ENCODE measurements at places on chromosomes 6 and 20.
A peak's percentile ranks its signal among the peaks of the same experiment; 100 is the strongest.

- DNase-seq, result no peak
Observed at GRCh38 chr6:105430685-105431084, 27.8 kb upstream of the PREP start.

DNA sequence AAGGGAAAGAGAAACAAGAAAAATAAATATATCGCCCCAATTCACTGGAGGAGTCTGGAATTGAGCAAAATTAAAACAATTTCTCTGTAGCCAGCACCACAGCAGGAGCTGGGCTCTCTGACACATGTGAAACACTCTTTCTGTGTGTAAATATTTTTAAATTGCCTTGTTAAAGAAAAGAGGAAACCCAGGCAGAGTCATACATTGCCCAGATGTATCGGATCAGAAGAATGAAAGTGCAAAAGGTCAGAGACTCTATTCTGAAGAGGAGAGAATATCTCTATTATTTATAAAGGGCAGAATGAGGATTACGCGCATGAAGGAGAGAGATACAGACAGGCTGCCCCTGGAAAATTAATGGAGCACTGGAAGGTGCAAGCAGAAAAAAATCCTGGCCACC, 127.0 kb upstream of the MAN1A1 start:
- DNase-seq, result no peak

DNA sequence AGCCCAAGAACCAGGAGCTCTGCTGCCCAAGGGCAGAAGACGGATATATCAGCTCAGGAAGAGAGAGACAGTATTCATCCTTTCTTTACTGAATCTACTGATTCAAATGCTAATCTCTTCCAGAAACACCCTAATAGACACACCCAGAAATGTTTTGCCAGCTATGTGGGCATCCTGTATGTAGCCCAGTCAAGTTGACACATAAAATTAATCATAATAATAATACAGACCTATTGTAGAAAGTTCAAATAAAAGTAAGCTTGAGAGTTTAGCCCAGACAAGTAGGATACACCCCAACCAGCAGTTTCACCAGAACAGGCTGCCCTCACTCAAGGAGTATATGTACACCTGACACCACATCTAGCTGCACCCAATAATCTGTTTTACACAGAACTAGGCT, 73.9 kb upstream of the VGLL2 start:
- no peak for DNase-seq

DNA sequence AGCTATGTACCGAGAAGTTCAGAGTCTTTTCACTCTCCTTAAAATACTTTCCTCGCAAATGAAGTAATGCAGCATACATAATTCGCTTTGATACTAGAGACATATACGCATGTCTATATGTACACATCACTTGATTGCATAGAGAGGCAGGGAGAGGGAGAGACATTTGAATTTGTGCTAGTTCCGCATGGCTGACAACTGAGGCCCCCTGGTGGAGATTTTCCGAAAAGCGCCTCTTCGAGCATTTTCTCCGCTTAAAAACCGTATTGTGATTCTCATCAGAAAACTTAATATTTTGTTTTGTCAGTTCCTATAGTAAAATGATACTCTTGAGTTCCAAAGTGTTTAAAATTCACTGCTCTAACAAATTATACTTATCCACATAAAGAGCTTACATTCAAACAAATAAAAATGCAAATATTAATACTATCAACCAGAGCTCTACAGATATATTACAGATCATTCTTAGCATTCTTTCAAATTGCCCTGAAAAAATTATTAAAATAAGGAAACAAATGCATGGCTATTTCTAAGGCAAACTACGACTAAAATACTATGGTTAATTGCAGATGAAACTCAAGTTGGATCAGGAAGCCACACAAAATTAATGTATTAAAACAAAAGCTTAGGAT, 637 bp downstream of the MYLK4 start:
- peak; percentile 33 for DNase-seq

DNA sequence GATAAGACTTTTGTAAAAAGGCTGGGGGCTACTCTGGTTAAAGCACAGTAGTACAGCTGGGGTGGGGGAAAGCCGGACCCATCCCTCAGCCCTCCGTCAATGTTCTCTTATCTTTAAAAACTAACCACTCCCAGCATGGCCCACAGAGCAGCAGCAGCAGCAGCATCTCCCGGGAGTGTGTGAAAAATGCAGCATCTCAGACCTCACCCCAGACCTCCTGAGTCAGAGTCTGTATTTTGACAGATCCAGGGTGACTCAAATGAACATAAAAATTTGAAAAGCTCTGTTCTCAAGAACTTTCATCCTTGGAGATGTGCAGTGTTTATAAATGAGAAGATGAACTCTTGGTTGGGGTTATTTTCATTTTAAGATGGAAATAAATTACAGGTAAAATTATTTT, 277.7 kb upstream of the ECI2 start:
- no peak for DNase-seq

DNA sequence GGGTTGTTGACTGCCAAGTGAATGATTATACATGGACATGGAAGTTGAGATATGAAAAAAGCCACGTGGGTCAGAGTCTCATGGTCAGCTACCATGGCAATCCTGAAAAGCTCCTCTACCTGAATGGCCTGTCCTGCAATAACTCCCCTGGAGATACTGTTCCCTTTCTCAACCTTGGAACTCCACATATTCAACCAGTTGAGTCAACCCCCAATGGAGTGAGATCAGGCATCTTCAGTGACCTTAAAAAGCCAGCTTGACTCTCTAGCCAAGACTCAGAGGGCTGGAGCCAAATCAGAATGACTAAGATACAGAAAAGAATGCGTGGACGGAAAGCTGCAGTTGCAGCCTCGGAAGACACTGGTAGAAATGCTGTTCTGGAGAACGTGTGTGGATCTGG, 341.3 kb downstream of the FOXA2 start:
- DNase-seq, result no peak

GRCh38 chr6:34059136-34059731, 86.7 kb downstream of the GRM4 start:
- DNase-seq, result no peak

GRCh38 chr20:21682521-21682954, 22.9 kb upstream of the PAX1 start:
- no peak for DNase-seq

DNA sequence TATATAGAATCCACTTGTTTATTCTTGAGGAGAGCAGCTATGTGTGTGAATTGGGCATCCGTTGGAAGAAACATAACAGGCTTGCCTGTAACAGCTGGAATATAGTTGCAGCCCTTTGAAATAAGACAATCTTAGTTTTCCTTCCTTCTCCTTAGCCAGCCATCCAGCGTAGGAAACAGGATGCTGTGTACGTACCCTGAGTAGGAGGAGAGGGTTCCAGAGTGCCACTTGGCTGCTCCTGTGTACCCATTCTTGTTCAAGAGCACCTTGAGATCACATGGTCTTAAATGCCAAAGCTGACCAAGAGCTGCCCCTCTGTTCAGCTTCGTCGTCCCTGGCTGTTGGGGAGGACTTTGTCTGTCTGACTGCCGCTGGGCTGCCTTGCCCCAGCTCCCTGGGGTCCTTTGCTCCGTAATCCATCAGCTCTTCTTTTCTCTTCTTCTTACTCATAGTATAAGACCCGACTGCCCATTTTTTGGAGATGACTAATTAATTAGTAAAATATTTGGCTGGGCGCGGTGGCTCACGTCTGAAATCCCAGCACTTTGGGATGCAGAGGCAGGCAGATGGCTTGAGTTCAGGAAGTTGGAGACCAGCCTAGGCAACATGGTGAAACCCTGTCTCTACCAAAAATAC, 49.0 kb downstream of the RREB1 start:
- no peak for DNase-seq

GRCh38 chr6:39266375-39266774, 37.1 kb upstream of the KCNK5 start:
- DNase-seq, result no peak

GRCh38 chr6:142735204-142735603, 209.8 kb downstream of the HIVEP2 start:
- peak; percentile 25 for DNase-seq

DNA sequence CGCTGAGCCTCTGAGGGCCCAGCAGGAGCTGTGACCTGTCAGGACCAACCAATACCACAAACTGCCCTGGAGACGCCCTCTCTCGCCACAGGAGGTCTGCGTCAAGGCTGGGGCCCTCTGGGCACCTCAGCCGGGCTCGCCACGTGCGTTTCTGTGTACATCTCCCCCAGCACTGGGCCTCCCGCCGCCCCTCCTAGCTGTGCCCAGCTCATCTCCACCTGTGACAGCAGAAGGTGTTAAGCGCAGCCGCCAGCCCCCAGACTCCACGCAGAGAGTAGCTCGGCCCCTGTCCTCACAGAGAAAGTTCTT, 91.4 kb downstream of the TAF4 start:
- DNase-seq, result no peak

GRCh38 chr6:62891065-62891647, 320.1 kb upstream of the FKBP1C start:
- DNase-seq, result no peak

GRCh38 chr20:7463290-7463689, 477.0 kb downstream of the HAO1 start:
- DNase-seq, result no peak

- no peak for DNase-seq
Observed at GRCh38 chr6:56650191-56650590, 7.5 kb upstream of the DST start.

- peak; percentile 29 for DNase-seq
Observed at GRCh38 chr6:44133003-44133931, 5.9 kb downstream of the TMEM63B start.

- no peak for DNase-seq
Observed at GRCh38 chr6:73898599-73898998, 202.6 kb downstream of the CD109 start.

- peak; percentile 59 for DNase-seq
Observed at GRCh38 chr6:158816803-158817727, 2.1 kb downstream of the EZR start.

GRCh38 chr20:58868795-58869194, 16.3 kb downstream of the GNAS start:
- DNase-seq, result no peak

GRCh38 chr6:50995036-50995435, 176.4 kb downstream of the TFAP2B start:
- no peak for DNase-seq

GRCh38 chr20:52291109-52291508, 99.5 kb upstream of the ZFP64 start:
- DNase-seq, result no peak

DNA sequence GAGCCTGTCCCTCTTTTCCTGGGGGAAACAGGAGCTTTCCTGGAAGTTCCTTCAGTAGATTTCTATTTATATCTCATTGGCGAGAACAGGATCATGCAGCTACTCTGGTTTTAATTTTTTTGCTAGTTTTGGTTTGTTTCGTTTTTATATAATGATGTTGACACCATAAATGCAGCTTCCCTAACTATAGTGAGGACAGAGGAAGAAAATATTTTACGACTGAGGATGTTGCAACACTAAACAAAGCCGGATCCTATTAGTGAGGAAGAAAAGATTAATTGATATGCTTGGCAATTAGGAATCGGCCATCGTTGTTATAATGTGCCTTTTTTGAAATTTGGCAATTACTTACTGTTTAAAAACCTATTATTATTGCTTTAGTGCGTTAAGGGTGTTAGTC, 16.6 kb downstream of the KDM1B start:
- DNase-seq, result no peak

DNA sequence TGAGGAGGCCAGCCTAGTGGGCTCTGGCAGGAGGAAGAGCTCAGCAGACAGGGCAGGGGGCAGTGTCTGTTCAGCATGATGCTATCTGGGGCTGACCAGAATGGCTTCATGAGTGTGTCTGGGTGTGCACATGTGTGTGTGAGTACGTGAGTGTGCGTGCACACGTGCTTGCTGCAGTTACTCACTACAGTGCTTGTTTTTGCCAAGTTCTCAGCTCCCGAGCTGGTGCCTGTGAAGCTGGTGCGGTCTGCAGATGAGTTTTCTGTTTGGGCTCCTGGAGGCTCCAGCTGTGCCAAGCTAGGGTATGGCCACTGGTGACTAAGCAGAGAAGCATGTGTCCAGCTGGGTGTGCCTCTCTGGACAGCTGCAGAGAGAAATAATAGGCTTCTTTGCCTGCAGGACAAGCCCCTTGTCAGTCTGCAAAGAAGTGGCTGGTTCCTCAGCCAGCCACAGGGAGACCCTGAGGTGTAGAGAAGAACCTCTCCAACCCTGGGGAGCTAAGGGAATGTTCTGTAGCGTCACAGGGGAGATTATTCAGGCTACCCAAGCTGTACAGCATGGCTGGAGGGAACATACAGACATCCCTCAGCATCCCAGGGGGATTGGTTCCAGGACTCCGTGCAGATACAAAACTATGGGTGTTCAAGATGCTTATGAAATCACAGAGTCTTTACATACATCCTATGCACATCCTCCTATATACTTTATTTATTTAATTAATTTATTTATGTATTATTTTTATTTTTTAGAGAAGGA, 40.2 kb upstream of the FAM50B start:
- peak; percentile 87 for DNase-seq

- DNase-seq, result no peak
Observed at GRCh38 chr6:50834929-50835410, 16.3 kb downstream of the TFAP2B start.

- no peak for DNase-seq
Observed at GRCh38 chr20:56716806-56717205, 87.7 kb downstream of the TFAP2C start.

- peak; percentile 25 for DNase-seq
Observed at GRCh38 chr20:38049800-38050199, 16.3 kb downstream of the RPRD1B start.
